ENCODE measurements at places on chromosomes 3 and 15. TPM values are rescaled to one million over a fixed set of nuclear protein-coding genes. Genes with fewer than 3 reads are reported as not detected.

Gene TPRA1
- 42.3 TPM for total RNA-seq

- DNase-seq, result no peak
Measured at GRCh38 chr15:87369269-87369668, 887.3 kb downstream of the NTRK3 start.

GRCh38 chr15:57580866-57581265 lies 10.8 kb upstream of the MYZAP start:
- no peak for DNase-seq

DNA sequence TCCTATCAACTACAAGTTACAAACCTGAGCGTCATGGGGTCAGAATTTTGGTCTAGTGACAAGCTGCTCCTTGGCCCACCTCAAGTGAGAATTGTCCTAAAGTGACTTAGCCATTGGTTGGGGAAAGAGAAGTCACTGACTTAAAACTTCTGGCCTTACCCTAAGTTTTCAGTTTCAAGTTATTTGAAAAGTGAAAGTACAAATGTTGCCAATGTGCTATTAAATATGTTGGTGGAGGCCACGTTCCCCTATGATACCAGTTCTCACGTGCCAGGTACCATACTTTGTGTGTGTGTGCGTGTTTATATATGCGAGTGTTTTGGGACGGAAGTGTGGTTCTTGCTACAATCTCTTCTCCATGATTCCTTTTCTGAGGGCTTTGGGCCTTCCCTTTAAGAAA lies 22.6 kb upstream of the RASGRP1 start:
- DNase-seq, result no peak

Gene HGD
- total RNA-seq, result not detected

DNA sequence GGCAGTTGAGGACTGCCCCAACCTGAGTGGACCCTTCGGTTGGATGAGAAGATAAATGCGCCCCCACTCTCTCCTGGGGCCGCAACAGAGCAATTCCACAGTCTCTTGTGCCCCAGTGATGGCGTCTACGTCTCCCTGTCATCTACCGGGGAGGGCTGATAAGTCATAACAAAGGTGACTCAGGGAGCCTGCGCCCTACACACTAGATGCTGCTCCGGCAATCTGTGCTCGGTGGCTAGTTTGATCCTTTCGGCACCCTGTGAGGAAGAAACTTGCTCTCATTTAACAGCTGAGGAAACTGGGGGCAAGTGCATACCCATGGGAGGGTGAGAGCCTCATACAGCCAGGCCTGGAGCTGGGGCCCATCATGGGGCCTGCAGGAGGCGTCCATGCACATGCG lies 14.1 kb upstream of the SEMA3F start:
- no peak for DNase-seq

Gene CLDN11
- total RNA-seq, result 4.2 TPM

Gene SLC7A14
- total RNA-seq, result 0.10 TPM

DNA sequence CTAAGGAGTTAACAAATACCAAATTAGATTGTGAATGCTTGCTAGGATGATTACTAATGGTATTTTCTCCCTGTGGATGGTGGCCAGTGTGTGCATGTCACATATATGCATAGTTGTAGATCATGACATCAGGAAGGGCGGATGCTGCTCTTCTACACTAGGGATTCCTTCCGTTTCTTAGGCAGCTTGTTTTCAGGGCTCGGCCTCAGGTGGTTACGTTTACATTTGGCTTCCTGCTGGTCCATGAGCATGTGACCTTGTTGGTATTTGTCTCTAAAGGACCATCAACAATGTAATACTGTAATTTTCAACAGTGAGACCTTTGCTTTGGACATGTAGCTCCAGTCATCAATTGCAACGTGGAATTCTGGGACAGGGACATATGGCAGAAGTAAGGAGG lies 221.4 kb downstream of the NR1D2 start:
- no peak for DNase-seq

DNA sequence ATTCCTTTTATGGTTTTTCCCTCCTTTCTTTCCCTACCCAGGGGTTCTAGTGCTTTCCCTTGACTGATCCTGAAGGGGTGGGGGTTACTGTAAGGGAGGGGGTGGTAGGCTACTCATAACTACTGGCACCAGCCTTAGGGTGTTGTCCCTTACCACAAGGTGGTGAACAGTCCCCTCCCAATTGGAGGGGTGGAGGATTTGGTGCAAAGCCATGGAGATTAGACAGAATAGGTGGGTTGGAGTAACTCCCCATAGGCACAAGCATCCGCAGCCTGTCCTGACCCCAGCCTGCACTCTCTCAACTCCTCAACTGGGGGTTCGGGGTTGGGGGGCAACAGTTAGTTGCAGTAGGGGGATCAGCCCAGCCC lies 2.6 kb upstream of the HYAL2 start:
- no peak for DNase-seq

Gene CCR3
- 1.1 TPM for total RNA-seq

GRCh38 chr15:53133255-53133850 lies 343.2 kb upstream of the ONECUT1 start:
- DNase-seq, result no peak

- no peak for DNase-seq
Measured at GRCh38 chr15:43278869-43279268, 12.1 kb upstream of the TGM5 start.

Gene SH2D7
- total RNA-seq, result not detected

DNA sequence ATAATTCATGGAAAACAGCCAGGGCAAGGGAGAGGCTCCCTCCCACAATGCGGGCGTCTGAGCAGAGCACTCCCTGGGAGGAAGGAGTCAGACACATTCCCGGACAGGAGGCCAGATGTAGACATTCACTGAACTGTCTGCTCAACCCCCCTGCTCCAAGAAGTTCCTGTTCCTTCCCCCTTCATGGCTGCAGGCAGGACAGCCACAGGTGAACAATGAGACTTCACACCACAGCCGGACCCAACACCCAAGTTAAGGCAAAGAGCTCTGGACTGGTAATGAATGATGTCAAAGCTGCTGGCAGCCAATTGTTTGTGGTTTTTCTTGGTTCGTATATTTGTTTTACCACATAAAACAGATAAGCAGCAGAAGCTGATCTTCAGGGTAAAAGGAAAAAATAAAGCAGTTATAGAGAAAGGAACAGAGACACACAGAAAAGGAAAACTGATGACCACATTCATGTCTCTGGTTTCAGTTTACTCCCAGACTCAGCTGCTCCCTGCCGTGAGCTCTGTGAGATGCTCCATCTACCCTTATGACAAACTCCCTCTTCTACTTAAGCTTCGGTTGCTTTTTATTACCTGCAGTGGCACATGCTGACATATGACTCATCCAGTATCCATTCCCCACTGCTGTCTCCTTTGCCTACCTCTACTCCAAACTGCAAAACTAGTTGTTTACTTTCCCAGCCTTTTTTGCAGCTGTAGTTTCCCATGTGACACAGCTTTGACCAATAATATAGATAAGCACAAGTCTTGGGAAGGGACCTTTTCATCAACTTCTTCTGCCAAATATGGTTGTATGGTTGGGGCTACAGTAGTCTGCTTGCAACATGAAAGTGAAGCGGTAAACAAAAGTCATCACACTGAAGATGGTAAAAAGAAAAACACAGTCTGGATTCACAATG lies 33.1 kb downstream of the DZIP1L start:
- no peak for DNase-seq

- DNase-seq, result no peak
Measured at GRCh38 chr15:83194528-83194927, 13.1 kb downstream of the HDGFL3 start.

Gene FBXL22
- total RNA-seq, result 0.43 TPM

DNA sequence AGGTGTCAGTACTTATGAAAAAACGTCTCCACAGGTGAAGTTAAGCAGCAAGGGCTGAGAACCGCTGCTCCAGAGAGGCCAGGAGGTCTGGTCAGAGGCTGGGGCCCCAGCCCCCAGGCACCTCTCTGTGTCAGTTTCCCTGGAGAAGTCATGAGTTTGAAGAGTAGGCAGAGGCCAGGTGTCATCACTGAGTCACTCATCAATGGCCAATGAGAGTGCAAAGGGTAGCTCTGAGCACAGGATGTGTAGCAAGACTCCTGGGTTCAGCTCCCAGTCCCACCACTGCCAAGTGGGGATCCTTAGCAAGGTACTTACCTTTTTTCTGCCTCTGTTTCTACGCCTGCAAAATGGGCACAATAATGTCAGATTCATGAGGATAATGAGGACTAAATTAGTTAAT lies 47.9 kb downstream of the CORO2B start:
- DNase-seq, result no peak

Gene CDHR4
- not detected for total RNA-seq

Gene PLSCR5
- total RNA-seq, result not detected
